Activated CD8-positive, alpha-beta T cell treated with anti-CD3 and anti-CD28 coated beads for 36 hours (primary cell): ENCODE measurements at places on chromosomes 5 and 9. TPM values are rescaled to one million over a fixed set of nuclear protein-coding genes. Genes with fewer than 3 reads are reported as not detected.

GRCh38 chr5:157497875-157498611 lies 38.0 kb downstream of the NIPAL4 start:
- DNase-seq: no peak

- DNase-seq: no peak
Observed at GRCh38 chr9:88090151-88090581, 48.1 kb downstream of the SPATA31C2 start.

DNA sequence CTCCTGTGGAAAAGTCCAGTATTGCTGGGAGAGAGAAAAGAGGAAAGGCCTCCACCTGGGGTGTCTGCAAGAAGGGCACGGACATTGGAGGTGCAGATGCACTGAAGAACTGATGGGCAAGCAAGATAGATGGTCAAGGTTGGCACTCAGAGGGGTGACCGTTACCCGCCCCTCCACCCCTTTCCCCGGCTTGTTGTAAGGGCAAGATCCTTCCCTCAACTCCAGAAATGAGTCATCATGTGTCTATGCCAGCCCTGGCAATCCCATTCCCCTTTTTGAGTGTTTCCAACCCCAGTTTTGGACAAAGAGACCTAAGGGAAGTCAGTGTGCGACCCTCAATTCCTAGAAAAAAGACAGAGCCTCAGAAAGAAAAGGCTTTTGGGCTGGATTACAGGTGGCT lies 34.9 kb upstream of the ATP6V1G1 start:
- no peak for DNase-seq

DNA sequence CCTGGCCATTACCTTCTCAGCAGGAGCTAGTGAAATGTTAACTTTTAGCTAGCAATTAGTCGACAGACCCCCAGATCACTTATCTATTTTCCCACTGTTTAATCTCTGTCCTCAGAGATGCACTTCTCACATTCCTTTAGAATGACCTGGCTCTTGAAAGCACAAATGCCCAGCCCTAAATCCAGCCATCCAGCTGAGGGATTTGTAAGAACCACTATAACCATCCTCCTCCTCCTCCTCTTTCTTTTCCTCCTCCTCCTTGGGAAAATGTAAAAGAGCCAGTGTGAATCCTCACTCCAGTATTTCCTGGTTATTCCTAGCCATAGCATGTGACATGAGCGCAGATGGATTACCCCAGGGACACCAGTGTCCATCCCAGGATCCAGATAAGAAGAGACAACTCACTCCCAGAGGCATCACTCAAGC lies 124.3 kb downstream of the ENC1 start:
- DNase-seq: no peak

DNA sequence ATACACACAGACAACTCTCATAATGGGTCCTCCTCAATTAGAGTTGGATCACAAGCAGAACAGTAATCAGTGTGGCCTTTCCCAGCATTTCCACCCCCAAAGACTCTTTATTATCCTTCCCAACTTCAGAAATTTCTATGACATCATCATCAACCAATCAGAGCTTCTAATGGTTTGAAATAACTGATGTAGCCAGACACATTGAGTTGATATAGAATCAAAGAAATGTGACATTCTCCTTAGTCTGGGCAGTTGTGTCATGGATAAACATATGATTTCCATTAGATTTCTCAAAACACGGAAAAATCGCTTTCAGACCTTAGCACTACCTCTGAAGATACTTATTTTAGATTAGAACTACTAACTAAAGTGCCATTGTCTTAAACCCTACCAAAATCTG lies 75.7 kb upstream of the NFIB start:
- DNase-seq: no peak

DNA sequence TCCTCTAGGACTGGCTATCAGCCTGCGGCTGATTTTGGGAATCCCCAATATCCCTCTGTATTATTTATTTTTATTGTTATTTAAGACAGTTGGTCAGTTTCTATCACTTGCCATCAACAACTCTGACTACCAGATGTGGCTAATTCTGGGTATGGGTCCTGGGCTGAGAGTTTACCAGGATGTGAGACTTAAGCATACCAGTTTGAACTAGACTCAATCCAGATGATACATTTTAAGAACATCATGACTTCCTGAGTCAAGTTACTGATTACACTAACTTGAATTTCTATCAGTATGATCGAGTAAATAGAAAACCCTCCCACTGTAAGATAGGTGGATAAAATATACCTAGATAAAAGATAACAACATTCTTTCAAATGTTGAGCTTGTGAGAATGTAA lies 634.0 kb downstream of the MAT2B start:
- no peak for DNase-seq

GRCh38 chr5:41334758-41335157 lies 121.4 kb upstream of the C6 start:
- no peak for DNase-seq

GRCh38 chr5:149381261-149381985 lies 2.3 kb upstream of the IL17B start:
- DNase-seq: no peak

- no peak for DNase-seq
Observed at GRCh38 chr9:14994738-14995137, 84.5 kb upstream of the FREM1 start.

DNA sequence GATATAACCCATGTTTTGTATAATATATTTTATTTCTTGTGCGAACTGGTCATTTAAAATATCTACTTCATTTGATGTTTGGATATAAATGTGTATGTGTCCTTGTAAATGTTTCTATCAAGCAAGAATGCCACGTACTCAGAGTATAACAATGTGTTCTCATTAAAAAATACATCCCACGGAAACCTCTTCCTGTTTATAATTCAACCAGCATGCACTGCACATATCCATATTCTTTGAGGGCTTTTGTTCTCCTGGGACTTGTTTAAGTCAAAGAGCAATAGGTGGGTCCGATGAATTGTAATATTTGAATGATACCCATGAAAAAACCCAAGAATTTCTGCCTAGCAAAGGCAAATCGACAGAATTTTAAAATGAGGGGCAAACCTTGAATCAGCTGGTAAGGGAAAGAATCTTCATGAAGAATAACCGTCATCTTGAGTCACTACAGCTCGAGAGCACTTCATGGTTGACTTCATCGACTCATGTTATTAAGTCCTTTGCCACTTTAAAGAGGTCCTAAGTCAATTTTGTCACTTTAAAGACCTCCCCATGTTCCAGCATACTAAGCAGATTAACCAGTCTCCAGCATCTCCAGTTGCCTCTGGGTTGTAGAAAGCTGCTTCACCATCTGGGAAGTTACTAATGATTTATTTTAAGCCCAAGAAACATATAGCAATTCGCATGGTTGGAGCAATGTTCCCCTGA lies 80.6 kb downstream of the NPR3 start:
- DNase-seq: no peak

DNA sequence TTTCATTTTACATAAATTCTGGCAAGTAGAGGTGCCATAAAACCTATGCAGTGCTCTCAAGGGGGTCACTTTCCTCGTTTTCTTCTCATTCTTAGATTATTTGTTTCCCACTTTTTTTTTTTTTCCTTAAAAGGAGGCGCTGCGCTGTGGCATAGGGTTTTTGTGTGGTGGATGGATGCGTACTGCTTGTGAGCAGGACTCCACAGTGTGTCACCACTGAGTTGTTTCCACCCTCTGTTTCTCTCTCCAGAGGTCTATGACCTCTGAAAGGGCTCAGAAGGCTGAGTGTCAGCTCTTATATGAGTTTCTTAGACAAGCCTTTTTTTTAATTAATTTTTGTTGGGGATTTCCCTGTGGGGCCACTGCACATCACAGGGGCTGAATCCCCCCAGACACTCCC lies 13.6 kb upstream of the CLTB start:
- DNase-seq: no peak

DNA sequence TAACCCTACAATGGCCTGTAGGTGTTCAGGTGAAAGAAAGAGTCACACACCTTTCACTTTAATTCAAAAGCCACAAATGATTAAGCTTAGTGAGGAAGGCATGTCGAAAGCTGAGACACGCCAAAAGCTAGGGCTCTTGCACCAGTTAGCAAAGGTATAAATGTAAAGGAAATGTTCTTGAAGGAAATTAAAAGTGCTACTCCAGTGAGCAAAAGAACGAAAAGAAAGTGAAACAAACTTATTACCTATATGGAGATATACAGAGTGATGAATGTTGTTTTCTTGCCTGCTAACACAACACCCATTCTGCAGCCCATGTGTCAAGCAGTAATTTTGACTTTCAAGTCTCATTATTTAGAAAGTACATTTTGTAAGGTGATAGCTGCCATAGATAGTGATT lies 254.2 kb upstream of the SLC24A2 start:
- DNase-seq: peak; percentile 8

DNA sequence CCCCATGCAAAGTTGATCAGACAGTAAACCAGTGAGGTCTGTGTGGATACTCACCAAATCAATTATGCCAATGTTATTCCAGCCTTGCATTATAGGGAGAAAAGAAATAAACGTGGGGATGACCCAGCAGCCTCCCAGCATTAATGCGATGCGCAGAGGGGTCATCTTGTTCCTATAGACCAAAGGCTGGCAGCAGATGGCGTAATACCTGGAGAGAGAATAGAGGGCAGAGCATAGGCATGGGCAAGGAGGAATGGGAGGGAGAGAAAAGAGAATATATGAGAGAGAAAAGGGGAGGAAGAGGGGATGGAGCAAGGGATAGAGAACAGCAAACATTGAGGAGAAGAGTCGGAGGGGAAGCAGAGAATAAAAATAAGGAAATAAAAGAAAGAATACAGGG lies 131.2 kb downstream of the HTR4 start:
- no peak for DNase-seq

DNA sequence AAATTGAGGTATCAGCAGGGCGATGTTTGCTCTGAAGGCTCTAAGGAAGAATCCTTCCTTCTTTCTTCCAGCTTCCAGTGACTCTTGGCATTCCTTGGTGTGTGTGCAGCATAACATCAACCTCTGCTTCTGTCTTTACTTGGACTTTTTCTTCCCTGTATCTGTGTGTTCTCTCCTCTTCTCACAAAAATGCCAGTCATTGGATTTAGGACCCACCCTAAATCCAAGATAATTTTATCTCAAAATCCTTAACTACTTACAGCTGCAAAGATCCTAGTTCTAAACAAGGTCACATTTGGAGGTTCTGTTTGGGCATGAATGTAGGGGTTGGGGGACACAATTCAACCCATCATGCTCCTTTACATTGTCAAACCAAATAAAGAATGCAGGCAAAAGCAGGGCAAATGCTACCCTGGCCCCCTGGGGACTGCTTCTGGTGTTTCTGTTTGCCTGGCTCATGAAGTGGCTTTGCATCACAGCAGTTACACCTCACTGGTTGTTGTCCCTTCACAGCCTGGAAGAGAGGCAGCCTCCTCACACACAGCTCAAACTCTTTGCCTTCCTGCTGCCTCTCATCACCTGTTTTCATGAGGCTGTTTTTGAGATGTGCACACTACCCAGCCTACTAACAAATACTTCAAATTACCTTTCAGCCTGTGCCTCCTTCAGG lies 64.8 kb upstream of the PLCXD3 start:
- no peak for DNase-seq

DNA sequence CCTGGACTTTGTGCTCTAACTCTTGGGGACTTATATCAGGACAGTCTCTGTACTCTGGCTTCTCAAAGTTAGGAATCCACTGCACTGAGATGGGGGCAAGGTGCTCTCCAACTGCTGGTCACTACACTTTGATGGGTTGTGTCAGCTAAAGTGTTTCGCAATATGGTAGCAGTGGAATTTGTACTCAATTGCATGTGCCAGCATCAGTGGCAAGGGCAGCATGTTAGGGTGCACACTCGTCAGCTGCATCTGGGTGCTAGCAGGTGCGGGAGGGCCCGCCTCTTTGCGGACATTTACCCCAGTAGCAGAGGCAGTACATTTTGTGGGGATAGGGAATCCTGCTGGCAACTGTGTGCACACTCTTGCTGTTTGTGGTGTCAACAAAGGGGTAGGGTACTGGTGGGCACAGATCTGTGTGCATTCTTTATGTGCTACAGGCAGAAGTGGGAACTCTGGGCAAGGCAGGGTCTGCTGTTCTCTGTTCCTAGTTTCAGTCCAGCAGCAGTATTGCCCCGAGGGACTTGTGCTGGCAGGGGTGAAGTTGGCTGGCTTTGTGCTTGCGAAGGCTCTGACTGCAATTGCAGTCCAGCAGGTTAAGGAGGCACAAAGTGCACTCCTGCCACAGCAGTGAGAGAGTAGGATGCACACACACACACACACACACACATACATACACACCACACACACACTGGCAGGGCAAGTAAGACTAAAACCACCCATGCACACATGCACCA lies 924.8 kb upstream of the CDH9 start:
- DNase-seq: no peak

DNA sequence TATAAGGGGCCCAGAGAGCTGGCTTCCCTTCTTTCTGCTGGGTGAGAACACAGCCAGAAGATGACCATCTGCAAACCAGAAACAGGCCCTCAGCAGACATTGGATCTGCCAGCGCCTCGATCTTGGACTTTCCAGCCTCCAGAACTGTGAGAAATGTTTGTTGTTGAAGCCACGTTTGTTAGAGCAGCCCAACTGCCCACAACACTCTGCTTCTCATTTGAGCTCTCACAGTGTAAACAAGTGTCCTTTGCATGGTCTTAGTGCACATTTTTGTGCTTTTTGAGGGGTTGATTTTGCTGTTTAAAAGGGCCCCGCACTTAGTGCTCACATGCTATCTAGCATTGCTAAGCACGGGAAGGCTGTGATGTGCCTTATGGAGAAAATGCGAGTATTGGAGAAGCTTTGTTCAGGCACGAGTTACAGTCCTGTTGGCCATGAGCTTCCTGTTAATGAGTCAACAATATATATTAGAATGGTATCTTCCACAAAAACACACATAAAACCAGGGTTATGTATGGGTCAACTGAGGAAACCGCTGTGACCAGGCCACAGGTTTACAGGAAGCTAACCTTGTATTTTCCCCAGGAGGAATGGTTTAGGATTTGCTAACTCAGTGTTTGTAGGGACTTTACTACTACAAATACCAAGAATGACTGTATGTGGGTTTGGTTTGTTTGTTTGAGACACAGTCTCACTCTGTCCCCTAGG lies 11.9 kb downstream of the CMBL start:
- DNase-seq: no peak

- DNase-seq: peak; percentile 42
Observed at GRCh38 chr9:37503736-37504135, 18.0 kb downstream of the POLR1E start.

Gene MAPK9
- 31.8 TPM for total RNA-seq

Gene LECT2
- total RNA-seq: not detected

Gene SPINK4
- total RNA-seq: not detected

Gene ZNF879
- total RNA-seq: 2.6 TPM

Gene GRXCR2
- total RNA-seq: not detected

Gene IFNA13
- total RNA-seq: not detected

Gene TMEM215
- not detected for total RNA-seq

Gene ADAMTSL1
- total RNA-seq: not detected

Gene PFN3
- total RNA-seq: not detected
